ENCODE measurements at places on chromosomes 6 and 20. TPM values are rescaled to one million over a fixed set of nuclear protein-coding genes. Genes with fewer than 3 reads are reported as not detected.

- no peak for DNase-seq
These were observed 277.1 kb upstream of the ECI2 start for GRCh38 chr6:4412488-4412887.

GRCh38 chr6:122393351-122393896 is 6.0 kb upstream of the HSF2 start:
- DNase-seq: no peak

FOXF2 gene
- 0.21 TPM for total RNA-seq

DNA sequence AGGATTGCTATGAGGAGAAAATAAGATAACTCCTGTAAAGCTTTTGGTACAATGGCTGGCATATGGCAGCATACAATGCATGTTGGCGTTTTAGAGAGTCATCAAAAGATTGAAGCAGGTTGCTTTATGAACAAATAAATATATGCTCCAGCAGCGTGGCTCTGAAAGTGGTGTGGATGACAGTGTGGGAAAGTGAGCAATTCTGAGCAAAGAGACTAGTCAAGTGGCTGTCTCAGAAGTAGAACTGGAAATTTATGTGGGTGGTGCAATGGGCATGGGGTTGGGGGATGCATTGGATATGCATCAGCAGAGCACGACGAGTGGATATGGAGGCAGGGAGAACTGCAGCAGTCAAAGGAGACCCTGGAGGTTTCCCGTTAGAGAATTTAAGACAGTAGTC is 66.2 kb upstream of the PHACTR2 start:
- no peak for DNase-seq

GFRAL gene
- total RNA-seq: not detected

DNA sequence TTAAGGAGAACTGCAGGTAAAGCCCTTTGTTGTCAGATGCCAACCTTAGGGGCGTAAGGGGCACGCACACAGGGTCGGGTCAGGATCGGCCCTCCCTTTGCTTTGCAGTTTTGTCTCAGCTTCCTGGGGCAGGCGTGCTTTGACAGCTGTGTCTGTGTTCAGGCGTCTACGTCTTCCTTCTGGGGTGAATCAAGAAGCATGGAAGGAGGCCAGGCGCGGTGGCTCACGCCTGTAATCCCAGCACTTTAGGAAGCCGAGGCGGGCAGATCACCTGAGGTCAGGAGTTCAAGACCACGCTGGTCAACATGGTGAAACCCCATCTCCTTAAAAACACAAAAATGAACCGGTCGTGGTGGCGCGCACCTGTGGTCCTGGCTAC is 1.3 kb downstream of the ZGPAT start:
- no peak for DNase-seq

PCK1 gene
- 22.0 TPM for total RNA-seq

GRCh38 chr6:110556317-110557110 is 80.1 kb upstream of the SLC22A16 start:
- DNase-seq: no peak

DNA sequence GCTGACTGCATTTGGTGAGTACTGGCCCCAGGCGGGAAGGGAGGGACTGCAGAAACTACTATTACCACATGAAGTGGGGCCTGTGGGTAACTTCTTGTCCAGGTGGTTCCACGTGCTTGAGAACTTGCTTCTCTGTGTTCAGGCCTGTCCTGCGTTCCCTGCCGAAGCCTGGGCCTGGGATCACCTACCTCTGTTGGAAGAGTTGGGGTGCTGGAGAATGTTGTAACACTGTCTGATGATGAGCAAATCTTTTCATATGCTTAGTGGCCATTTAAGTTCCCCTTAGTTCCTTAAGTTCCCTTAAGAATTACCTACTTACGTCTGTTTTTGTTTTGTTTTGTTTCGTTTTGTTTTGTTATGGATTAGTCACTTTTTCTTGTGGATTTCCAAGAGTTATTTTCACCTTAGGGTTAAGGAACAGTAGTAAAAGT is 154.4 kb downstream of the DTNBP1 start:
- DNase-seq: no peak

DNA sequence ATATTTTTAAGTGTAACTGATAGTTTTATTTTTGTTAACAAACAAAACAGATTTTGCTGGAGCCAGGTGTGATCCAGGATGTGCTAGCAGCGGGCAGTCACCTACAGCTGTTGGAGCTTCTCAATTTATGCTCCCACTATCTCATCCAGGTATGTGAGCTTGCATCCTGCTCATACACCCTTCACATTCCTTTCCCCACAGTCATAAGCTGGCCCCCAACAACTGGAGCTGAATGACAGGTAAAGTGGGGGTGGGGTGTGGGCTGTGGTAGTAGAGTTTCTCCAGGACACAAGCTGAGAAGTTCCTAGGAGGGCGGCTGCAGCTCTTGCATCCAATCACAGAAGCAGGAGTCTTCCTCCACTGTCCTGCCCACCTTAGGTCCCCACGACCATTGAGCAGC is 140.1 kb downstream of the KLHL32 start:
- no peak for DNase-seq

DNA sequence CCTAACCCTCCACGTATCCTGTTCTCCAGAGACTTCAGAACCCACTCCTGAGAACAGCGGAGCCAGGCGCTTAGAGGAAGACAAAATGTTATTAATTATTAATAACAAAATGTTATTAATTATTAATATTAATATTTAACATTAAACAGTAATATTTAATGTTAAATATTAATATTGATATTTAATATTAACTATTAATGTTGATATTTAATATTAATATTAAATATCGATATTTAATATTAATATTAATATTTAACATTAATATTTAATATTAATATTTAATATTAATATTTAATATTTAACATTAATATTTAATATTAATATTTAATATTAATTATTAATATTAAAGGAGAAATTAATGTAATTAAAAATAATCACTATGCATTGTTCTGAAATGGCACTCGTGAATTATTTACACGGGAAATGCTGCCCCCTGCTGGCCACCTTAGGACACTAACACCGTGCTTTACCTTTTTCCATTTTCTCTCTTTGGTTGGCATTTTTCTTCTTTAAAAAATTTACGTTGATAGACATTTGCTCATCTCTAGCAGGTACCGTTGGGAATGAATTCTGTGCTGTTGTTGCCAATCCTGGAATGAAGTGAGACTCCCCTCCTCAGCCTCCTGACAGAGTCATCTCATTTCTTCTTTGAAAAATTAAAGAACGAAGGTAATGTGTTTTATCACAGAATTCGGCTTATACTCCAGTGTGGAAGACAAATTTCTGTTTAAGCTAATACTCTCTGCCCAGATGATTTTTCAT is 7.5 kb upstream of the GGTLC1 start:
- DNase-seq: peak; percentile 36

GRCh38 chr6:159414711-159415110 is 245.5 kb downstream of the FNDC1 start:
- no peak for DNase-seq

DNA sequence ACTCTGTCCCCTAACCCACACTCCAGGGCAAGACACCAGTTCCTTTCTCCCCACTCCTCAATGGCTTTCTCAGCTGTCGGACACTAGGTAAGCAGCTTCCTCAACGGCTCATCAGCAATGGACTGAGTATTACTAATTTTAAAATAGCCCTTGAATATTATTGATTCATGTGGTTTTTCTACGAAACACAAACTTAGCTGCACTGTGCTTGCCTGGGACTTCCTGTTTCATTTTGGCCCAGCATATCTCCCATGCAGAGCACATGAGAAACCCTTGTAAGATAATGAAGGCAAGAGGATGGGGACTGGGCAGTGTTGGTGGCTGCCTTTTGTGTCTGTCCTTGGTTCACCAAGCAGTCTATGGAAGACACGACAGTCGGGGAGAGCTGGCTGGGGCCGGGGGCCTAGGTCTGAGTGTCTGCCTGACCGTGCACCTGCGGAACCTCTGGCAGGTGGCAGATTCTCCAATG is 48.9 kb downstream of the RNASET2 start:
- DNase-seq: no peak

GRCh38 chr6:136470044-136470443 is 80.2 kb downstream of the MAP7 start:
- DNase-seq: no peak

FAM135A gene
- total RNA-seq: 14.9 TPM

GRCh38 chr6:111871725-111872400 is 1.4 kb downstream of the FYN start:
- DNase-seq: peak; percentile 64

TENT5A gene
- 41.7 TPM for total RNA-seq

DNA sequence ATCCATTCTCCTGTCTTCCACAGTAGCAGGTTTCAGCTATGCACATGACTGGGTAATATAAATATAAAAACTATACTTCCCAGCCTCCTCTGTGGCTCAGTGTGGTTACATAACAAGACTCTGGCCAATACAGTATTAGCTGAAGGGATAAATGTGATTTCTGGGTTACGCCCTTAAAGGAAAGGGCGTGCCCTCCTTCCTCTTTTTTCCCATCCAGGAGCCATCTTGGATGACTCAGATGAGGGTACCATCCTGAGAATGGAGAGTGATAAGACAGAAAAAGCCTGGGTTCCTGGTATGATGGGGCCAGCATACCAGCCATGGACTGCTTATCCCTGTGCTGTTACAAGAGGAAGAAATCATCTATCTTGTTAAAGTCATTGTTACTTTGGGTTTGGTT is 123.3 kb downstream of the NFATC2 start:
- no peak for DNase-seq

SLC22A3 gene
- total RNA-seq: 0.56 TPM

DNA sequence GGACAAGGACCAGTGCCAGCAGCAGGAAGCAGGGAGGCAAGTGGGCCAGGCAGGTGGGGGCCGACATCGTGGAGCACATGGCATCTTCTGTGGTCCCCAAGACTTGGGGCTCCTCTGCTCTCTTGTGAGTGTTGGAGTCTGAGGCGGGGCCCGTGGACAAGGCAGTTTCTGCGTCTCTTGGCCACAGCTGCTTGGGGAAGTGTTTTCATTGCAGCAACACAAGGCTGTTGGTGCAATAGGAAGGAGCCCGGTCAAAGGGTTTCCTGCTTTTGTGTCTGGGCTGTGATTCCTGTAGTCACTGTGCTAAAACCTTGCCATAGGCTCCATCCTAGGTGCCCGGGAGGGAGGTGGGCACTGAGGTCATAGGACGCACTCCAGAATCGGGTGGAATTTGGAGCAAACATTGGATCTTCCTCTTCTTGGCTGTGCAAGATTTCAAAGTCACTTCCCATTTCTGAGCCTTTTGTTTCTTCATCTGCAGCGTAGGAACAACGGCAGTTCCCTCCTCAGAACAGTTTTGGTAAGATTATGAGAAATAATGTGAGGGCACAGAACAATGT is at the start of gene SIRPB2:
SIRPB2 (minus strand) TSS at position 140 of the 560 bp plus-strand sequence; CDS start at position 79, 61 bp downstream.
- DNase-seq: peak; percentile 47

GRCh38 chr20:25281541-25281991 is 33.7 kb downstream of the PYGB start:
- peak; percentile 62 for DNase-seq

XPO5 gene
- total RNA-seq: 21.5 TPM

BPI gene
- not detected for total RNA-seq

WRNIP1 gene
- 34.0 TPM for total RNA-seq

GRCh38 chr6:161212902-161213301 is 61.0 kb downstream of the AGPAT4 start:
- no peak for DNase-seq

GRCh38 chr20:48051794-48052474 is 266.7 kb upstream of the SULF2 start:
- no peak for DNase-seq

DNA sequence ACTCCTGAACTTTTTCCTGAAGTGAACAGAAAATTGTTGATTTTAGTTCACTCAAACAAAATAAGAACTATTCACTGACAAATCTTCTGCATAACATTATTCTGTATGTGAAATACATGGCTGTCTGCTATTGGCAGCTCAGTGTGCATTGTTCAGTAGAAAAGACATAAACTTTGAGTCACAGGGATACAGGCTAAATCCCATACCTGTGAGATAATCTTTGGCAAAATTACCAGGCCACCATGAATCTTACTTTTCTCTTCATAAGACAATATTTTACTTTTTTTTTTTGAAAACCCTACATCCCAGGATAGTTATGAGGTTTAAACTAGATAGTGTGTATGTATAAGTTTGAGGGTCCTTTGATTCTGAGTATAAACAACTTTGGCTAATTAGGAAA is 224.8 kb downstream of the GRM1 start:
- DNase-seq: no peak

RIPOR2 gene
- 3.8 TPM for total RNA-seq

- no peak for DNase-seq
These were observed 7.9 kb downstream of the ZC2HC1B start for GRCh38 chr6:143872201-143872600.

SLC23A2 gene
- total RNA-seq: 6.7 TPM

DNA sequence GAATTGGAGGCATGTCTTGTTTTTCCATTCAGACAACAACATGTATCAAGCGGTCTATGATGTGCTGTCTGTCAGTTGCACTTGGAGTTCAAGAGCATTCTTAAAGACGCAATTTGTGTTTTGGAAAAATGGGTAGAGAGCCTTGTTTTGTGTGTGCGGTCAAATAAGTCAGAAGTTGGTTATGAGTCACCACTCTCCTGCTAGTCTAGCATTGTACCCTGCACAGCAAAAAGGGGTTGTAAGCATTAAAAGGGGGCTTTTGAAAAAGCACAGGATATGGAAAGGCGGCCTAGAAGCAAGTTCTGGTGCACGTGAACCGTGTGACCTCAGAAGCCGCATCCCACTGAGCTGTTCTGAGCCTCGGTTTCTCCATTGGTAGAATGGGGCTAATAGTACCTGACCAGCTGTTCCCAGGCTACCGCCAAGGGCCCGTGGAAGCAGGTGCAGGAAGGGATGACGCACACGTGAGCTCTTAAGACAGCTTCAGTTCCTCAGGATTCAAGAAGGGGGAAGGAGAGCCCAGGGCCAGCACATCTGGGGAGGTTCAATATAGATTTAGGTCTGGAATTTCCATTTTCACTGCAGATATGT is 61.6 kb upstream of the SNX9 start:
- no peak for DNase-seq

RFX6 gene
- total RNA-seq: not detected

CLVS2 gene
- total RNA-seq: 0.40 TPM

PLG gene
- total RNA-seq: not detected

DNA sequence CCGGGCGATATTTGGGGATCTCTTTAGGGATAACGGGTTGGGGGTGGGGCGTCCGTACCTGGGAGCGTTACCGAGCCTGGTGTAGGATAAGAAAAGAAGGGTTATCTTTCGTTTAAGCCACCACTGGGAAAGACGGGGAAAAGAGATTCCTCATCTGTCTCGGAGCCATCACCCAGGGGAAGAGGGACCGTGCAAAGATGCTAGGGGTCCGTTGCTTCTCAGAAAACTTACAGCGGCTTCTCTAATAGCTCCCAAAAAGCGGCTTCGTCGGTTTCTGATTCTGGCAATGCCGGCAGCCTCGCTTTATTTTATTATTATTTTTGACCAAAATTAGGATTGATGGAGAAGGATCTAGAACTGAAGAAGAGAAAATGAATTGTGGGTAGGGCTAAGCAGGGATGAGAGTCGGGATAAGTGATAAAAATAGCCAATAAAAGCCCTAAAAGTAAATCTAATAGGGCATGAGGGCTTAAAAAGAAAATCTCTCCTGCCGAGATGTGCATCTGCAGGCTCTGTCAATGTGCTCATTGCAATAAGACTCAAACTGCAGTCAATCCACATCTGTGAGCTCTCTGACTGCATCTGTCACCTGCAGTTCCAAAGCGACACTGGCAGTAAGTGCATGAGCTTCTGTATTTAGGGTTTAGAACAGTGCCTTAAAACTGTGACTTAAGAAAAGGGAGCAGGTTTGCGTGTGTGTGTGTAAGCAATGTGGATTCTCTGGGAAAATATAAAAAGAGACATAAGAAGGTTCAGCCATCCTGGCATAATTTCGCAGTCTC is 801 bp downstream of the TBPL1 start:
- no peak for DNase-seq
